ENCODE measurements at places on chromosomes 3 and 15.

- no peak for DNase-seq
Measured at GRCh38 chr15:31331389-31331788, 4.8 kb downstream of the KLF13 start.

DNA sequence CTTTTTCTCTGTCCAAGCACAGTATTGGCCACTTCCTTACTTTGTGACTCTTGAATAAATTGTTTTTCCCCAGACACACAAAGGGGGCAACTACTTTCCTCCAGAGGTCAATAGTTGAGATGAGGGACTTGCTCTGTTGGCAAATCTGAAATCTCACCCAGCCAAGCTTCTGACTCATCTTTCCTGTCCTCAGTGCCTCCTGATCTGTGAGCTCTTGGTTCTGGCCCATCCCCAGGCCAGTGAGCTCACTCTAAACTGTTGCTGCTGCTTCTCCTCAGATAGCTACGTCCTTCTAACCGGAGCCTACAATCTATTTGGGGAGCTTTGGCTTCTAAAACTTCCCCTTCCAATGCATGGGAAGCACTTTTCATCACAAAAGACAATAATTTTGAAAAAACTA is 50.0 kb upstream of the NMD3 start:
- DNase-seq: no peak

DNA sequence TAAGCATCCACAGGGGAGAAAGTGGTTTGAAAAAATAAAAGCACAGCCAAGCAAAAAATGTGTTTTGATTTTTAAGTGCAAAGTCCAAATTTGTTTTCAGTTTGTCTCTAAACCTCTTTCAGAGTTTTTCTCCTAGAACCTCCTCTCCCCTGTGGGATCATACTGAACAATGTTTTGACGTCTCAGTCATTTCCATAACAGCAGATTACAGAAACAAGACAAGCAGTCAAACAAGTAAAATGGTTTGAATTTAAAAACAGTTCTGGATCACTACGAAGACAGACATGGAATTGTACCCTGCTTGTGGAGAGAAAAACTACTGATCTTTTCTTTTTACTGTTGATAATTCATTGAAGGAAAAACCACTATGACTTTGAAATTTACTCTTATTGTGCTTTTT is 245.7 kb upstream of the CNTN4 start:
- no peak for DNase-seq

- no peak for DNase-seq
Measured at GRCh38 chr3:172046268-172046915, 7.0 kb downstream of the FNDC3B start.

- DNase-seq: no peak
Measured at GRCh38 chr15:35740761-35741160, 194.8 kb upstream of the DPH6 start.

GRCh38 chr3:196735751-196736150 is 3.9 kb upstream of the PAK2 start:
- no peak for DNase-seq

- DNase-seq: no peak
Measured at GRCh38 chr15:88498996-88499395, 31.5 kb downstream of the MRPS11 start.

- DNase-seq: no peak
Measured at GRCh38 chr3:42778644-42779043, 5.6 kb upstream of the CCDC13 start.

DNA sequence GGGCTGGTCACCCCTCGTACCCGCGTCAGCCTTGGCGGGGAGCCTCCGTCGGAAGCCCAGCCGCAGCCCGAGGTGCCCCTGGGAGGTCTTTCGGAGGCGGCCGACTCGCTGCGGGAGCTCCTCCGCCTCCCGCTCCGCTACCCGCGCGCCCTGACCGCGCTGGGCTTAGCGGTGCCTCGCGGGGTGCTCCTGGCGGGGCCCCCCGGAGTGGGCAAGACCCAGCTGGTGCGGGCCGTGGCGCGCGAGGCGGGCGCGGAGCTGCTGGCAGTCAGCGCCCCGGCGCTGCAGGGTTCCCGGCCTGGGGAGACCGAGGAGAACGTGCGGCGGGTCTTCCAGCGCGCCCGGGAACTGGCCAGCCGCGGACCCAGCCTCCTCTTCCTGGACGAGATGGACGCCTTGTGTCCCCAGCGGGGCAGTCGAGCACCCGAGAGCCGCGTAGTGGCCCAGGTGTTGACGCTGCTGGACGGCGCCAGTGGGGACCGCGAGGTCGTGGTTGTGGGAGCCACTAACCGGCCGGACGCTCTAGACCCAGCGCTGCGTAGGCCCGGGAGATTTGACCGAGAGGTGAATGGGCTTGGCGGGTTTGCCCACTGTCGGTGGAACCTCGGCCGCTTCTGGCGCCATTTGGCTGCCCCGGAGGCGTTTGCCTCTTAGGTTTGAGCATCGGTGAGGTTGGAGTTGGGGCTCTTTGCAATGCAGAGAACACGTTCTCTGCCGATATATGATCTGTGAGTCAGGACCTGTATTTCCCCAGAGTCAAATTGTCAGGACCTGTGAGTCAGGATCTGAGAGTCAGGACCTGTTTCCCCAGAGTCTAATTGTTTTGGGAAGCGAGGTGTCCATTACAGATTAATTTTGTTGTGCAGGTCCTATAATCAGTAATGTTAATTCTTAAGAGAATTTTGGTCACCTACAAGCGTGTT is 24.9 kb upstream of the GATM start:
- DNase-seq: peak; percentile 16

GRCh38 chr3:71366988-71367604 is 216.4 kb downstream of the FOXP1 start:
- DNase-seq: no peak

DNA sequence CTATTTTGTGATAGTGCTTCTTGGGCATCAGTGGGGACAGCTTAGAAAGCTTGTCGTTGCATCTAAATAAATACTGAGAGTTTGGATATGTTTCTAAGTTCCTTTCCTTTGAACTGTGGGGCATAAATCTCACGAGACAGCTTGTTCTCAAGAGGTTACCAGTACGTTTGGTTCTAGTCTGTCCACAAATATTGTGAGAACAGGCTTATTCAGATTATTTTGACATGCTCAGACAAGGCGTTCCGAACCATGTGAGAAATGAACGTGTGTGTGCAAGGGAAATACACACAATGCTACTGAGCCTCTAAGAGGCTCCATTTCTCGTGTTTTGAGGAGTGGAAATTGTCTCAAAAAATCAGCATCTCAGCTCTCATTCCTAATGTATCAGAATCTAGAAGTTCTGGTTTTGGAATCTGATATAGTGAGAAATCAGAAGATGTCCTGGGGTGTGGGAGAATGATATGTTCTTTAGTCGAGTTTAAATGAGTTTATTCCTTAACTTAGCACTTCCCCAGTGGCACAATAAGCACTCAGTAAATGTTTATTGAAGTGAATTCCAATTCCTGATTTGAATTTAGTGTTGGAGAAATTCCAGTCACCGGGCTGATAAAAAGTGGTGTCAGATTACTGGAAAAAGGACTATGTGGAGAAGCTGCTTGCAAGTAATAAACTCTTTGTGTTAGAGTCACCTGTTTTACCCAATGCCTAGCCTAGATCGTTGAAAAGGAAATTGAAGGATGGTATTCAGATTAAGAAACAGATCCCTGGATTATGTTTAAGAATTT is 481.5 kb downstream of the LPP start:
- no peak for DNase-seq

DNA sequence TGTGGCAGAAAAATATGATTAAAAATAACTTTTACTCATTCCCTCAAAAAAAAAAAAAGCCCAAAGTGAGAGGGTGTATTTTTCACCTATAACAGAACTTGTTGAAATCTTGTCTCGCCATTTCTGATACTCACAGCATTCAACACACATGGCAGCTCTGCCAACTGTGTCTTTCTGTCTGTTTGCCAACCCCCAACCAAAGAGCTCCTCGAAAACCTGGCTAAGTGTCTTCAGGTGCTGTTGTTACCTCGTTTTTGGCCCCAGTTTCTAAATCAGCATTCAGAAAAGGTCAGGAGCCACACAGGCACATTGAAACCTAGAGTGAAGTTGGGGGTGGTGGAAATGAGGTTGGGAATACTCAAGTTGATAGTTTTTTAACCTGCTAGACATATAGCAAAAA is 123.5 kb downstream of the TMEM108 start:
- no peak for DNase-seq

DNA sequence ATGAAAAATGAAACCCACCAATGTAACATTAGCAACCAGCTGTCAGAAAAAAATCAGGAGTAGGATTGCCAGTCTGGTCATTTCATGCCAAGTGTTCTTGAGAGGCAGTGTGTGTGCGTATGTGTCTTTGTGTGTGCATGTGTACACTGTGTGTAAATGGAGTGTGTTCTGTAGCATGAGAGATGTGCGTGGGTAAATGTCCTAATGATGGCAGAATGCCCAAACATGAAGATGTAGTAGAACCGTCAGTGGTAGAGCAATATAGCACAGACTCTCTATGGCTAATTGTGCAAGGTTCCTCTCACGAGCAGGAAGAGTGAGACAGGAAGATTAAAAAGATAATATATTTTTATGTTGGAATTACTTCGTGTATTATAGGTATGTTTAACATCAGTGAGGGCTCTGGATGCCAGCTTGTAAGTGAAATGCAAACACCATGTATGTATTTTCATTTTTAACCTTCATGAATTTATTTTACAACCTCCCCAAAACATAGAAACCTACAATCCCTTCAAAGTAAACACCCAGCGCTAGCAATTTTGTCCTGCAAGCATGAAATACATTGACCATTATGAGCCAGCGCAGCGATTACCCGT is 1038.7 kb downstream of the IGSF11 start:
- DNase-seq: no peak
